Fibroblast of lung (primary cell): ENCODE measurements at places on chromosomes 6 and 20. TPM values are rescaled to one million over a fixed set of nuclear protein-coding genes. Genes with fewer than 3 reads are reported as not detected.
A peak's percentile ranks its signal among the peaks of the same experiment; 100 is the strongest.

The WFDC10B gene
- not detected in 2 replicates for total RNA-seq

The PTK6 gene
- under 0.01 and 0.17 TPM in 2 replicates for total RNA-seq

The IL20RA gene
- total RNA-seq: 0.33 and 0.77 TPM in 2 replicates

The TMEM63B gene
- total RNA-seq: 22.9 and 42.1 TPM in 2 replicates

The CLPSL1 gene
- not detected in 2 replicates for total RNA-seq

The SNAP91 gene
- under 0.01 and 0.17 TPM in 2 replicates for total RNA-seq

DNA sequence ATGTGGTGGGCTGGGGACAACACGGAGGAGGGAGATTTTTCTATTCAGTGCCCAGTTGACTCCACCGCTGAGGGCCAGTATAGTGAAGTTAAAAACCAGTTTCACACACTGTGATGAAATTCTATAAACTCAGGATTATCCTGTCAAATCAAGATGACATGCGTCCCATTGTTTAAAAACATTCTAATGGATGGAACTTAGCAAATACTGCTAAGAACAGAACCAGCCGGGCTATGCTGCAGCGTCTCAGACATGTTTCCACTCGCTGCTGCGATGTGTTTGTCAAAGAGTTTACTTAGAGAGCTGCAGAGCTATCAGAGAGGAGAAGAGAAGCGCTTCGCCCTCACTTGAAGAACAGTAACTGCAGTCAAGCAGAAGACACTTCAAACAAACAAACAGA is 212.6 kb upstream of the FOXQ1 start:
- no peaks in the 10 kb centered on the region for H3K36me3 ChIP-seq
- no peaks in the 10 kb centered on the region for H3K27me3 ChIP-seq
- DNase-seq: no peak
- no peak overlapping the region for H3K4me3 ChIP-seq
- no peak overlapping the region for H3K27ac ChIP-seq
- H3K4me1 ChIP-seq: peaks cover 5% of the 10 kb centered on the region

DNA sequence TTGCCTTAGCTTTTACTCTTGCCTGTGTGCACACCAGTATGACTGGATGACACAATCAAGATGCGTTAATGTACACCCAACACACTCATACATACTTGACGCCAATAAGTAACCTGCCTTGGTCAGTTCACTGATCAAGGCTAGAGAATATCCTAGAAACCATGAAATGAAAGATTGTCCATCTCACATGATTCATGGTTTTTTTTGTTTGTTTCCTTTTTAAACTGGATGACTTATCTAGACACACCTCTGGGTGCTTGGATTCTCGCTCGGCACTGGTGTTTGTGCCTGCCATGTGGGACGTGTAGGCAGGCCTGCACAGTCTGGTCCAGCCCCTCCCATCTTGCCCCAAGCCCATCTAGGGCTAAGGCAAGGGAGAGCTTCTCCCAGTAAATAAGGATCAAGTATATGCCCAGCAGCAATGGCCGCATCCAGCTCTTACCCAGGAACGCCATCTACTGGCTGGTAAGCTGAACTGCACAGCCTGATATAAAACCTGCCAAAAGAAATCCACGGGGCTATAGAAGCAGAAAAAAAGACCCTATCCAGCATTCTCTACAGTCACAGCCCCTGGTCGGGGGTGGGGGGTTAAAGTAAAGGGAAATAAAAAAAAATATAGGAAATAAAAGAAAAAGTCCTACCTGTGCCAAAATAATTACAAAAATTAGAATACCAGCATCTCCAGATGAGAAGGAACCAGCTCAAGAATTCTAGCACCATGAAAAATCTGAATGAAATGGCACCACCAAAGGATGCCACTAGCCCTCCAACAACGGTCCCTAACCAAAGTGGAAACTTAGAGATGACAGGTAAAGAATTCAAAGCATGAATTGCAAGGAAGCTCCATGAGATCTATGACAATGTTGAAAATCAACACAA is 73.3 kb downstream of the OTOR start:
- DNase-seq: peak; percentile 14
- no peak overlapping the region for H3K27ac ChIP-seq
- H3K27me3 ChIP-seq: no peaks in the 10 kb centered on the region
- no peaks in the 10 kb centered on the region for H3K4me1 ChIP-seq
- no peaks in the 10 kb centered on the region for H3K36me3 ChIP-seq

GRCh38 chr6:125670568-125670967 is 78.9 kb upstream of the HEY2 start:
- H3K4me1 ChIP-seq: no peaks in the 10 kb centered on the region
- H3K36me3 ChIP-seq: no peaks in the 10 kb centered on the region
- DNase-seq: no peak
- no peak overlapping the region for H3K27ac ChIP-seq

DNA sequence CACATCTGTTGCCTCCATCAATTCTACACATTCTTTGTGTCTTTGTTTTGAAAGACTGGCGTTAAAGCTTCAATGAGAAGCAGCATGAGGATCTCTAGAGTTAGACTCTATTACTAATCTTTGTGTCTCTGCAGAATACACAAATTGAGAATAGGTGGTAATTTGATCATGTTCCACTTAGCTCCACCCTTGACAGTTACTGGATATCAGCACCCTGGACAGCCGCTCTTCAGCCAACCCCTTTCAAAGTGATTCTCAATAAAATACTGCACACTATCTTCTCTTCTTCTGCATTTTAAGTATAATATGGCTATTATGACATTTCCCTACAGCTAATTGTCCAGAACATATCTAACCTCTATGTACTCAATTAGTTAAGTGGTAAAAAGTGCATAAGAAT is 54.3 kb upstream of the CNR1 start:
- H3K36me3 ChIP-seq: no peaks in the 10 kb centered on the region
- no peaks in the 10 kb centered on the region for H3K4me1 ChIP-seq
- H3K27ac ChIP-seq: no peak overlapping the region
- H3K4me3 ChIP-seq: no peak overlapping the region

DNA sequence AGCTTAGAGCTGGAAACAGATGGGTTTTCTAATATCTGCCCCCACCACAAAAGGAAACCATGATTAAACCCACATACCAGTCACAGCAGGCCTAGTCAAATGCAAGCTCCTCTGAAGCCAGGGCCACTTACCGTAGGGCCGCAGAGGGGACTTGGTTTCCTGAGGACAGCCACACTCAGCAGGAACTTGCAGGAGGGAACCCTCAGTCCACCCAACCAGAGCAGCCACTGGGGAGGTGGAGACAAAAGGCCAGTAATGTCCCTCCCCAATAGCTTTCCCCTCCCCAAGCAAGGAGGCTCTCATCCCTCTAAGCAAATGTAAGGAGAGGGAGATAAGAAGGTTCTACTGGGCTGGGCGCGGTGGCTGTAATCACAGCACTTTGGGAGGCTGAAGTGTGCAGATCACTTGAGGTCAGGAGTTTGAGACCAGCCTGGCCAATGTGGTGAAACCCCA is 384.4 kb upstream of the JARID2 start:
- H3K27ac ChIP-seq: no peak overlapping the region
- H3K4me1 ChIP-seq: no peaks in the 10 kb centered on the region
- H3K4me3 ChIP-seq: no peak overlapping the region
- no peaks in the 10 kb centered on the region for H3K36me3 ChIP-seq
- H3K27me3 ChIP-seq: no peaks in the 10 kb centered on the region
- DNase-seq: no peak

DNA sequence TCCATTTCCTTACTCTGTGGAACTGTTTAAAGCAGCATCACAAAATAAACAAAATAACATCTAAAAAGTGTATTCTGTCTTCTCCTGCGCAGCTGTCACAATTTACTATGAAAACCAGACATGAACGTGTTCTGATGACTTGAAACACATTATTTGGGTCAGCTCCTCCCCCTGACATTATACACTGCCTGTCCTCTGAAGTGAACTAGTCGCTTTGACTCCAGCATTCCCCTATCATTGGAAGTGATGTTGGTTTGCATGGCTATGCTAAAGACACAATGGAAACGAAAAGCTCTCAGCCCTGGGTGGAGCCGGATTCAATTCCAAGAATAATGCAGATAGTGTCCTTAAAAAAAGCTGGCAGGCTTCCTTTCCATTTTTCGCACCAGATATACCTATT is 125.9 kb downstream of the FYN start:
- H3K27ac ChIP-seq: no peak overlapping the region
- H3K36me3 ChIP-seq: no peaks in the 10 kb centered on the region
- no peaks in the 10 kb centered on the region for H3K27me3 ChIP-seq
- H3K4me1 ChIP-seq: peaks cover 11% of the 10 kb centered on the region
- H3K4me3 ChIP-seq: no peak overlapping the region

GRCh38 chr20:5261763-5262162 is 55.0 kb downstream of the PROKR2 start:
- no peaks in the 10 kb centered on the region for H3K4me1 ChIP-seq
- no peaks in the 10 kb centered on the region for H3K36me3 ChIP-seq
- no peak for DNase-seq
- H3K4me3 ChIP-seq: no peak overlapping the region
- no peak overlapping the region for H3K27ac ChIP-seq

GRCh38 chr20:4685923-4686221 is 35.8 kb upstream of the PRND start:
- no peaks in the 10 kb centered on the region for H3K36me3 ChIP-seq
- DNase-seq: no peak
- H3K4me3 ChIP-seq: peak overlapping the region; percentile 50

- DNase-seq: no peak
- H3K4me3 ChIP-seq: no peak overlapping the region
- H3K36me3 ChIP-seq: no peaks in the 10 kb centered on the region
- no peaks in the 10 kb centered on the region for H3K27me3 ChIP-seq
- H3K4me1 ChIP-seq: no peaks in the 10 kb centered on the region
Measured at GRCh38 chr6:20068421-20068988, 143.8 kb downstream of the MBOAT1 start.

DNA sequence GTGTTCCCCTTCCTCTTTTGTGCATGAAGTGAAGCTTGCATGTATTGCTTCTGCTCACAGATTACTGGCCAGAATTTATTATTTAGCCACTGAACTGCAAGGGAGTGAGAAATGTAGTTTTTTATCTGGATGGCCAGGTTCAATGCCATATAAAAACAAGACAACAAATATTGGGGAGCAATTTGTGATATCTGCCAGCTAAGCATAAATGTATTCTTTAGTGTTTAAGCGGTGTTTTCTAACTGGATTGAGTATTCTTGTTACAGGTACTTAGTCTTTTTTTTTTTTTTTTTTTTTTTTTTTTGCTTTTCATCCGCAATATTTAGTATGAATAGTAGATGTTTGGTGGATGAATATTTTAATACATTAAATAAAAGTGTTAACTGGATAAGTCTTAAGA is 158.2 kb downstream of the TFAP2B start:
- no peaks in the 10 kb centered on the region for H3K4me1 ChIP-seq
- DNase-seq: no peak
- no peak overlapping the region for H3K27ac ChIP-seq
- no peaks in the 10 kb centered on the region for H3K36me3 ChIP-seq
- no peak overlapping the region for H3K4me3 ChIP-seq

DNA sequence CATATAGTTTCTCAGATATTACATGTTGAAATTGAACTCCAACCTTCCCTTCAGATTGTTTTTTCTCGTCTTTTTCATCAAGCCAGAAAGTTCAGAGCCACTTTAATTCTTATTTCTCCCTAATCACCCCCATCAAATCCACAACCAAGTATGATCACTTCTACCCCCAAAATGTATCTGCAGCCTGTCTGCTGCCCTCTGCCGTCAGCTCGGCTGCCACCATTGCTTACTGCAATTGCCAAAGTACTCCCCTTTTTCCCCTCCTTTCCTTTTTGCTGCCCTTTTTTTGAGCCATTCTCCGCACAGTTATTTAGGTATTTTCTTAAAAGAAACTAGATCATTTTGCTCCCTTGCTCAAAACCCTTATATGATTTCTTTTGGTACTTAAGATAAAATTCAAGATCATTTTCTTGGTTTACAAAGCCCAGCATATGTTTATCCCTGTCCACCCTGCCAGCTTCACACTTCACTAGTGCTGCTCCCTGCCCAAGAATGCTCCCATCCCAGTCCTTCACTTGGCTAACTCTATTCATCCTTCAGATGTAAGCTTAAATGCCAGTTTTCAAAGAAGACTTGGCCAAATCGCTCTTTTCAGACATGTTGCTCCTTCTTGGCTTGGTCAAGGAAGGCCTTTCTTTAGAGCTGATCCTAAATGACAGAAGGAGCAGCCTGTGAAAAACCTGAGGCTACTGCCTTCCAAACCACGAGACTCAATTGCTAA is 63.7 kb downstream of the SH3BGRL2 start:
- DNase-seq: peak; percentile 10
- H3K27ac ChIP-seq: no peak overlapping the region
- no peak overlapping the region for H3K4me3 ChIP-seq
- H3K4me1 ChIP-seq: no peaks in the 10 kb centered on the region
- H3K36me3 ChIP-seq: no peaks in the 10 kb centered on the region
- H3K27me3 ChIP-seq: no peaks in the 10 kb centered on the region

- H3K27me3 ChIP-seq: no peaks in the 10 kb centered on the region
- no peaks in the 10 kb centered on the region for H3K4me1 ChIP-seq
- no peaks in the 10 kb centered on the region for H3K36me3 ChIP-seq
Measured at GRCh38 chr6:132218059-132218696, 183.1 kb downstream of the MOXD1 start.

DNA sequence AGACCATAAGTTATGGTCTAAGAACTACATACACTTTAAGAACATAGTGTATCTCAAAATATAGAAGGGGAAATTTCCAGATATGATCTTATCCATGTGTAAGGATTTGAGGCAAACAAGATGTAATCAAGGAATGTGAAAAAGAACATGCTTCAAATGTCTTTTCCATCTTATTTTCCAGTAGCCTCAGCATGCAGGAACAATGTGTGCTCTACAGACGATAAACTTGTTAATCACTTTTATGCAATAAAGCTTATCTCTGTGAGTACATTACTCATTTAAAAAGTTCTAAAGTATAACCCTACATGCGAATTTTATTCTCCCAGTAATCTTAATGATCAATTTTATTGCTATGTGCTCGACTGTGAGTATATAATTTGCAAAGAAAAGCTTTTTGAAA is 185.2 kb downstream of the ALDH8A1 start:
- no peak for DNase-seq
- H3K36me3 ChIP-seq: no peaks in the 10 kb centered on the region
- H3K27ac ChIP-seq: no peak overlapping the region
- no peak overlapping the region for H3K4me3 ChIP-seq
- no peaks in the 10 kb centered on the region for H3K4me1 ChIP-seq

GRCh38 chr6:35483893-35484645 is 12.8 kb downstream of the TEAD3 start:
- peaks cover 31% of the 10 kb centered on the region for H3K4me1 ChIP-seq
- no peak for DNase-seq
- no peaks in the 10 kb centered on the region for H3K27me3 ChIP-seq

DNA sequence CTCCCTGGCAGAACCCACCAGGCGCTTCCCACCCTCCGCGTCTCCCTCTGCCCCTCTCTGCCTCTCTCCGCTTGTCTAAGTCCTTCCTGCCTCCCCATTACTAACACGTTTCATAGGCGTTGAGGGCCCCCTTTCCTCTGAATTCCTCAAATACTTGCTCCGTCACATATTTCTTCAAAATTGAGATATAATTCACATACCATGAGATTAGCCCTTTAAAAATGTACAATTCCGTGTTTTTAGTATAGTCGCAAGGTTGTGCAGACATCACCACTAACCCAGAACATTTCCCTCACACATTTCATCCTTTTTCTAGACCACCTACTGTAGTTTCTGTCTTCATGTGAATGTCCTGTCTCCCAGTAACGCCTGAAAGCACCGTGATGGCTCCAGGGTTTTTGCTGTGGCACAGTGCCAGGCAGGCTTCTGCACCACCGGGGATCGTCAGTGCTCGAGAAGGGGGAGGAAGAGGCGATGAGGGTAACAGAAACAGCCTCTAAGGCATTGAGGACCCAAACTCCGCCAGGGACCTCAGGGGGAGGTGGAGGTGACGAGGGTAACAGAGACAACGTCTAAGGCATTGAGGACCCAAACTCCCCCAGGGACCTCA is 141.9 kb upstream of the SNX9 start:
- peaks cover 15% of the 10 kb centered on the region for H3K27me3 ChIP-seq
- no peak overlapping the region for H3K27ac ChIP-seq
- H3K4me1 ChIP-seq: no peaks in the 10 kb centered on the region
- no peak overlapping the region for H3K4me3 ChIP-seq
- H3K36me3 ChIP-seq: no peaks in the 10 kb centered on the region
